ENCODE measurements at places on chromosomes 7 and 10.

- DNase-seq: no peak
These were observed 200.9 kb downstream of the GRM3 start for GRCh38 chr7:86844608-86845007.

DNA sequence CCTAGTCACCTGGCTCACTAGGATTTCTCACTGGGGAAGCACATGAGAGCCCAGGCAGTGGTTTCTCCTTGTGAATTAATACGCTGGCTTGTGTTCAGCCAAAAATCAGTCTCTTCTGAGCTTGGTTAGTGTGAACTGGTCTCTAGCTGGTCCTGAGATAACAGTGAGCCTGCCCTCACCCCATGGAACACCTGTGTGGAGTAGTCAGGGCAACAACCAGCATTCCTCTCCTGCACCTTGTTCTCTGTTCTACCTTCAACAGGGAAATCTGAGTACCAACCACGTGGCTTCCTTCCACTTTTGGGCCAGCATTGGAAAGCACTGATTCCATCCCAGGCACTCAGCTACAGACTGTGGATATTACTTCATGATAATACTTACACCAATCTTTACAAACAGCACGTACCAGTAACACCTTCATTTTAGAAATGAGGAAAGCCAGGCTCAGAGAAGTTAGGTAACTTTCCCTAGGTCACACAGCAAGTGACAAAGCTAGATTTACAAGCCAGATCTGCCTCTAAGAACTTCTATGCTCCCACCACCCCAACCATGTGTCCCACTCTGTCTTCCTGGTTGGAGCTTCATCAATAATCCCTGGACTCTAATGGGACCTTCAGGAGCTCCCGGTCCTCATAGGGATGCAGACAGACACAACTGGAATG, 106.6 kb downstream of the GRID1 start:
- no peak for DNase-seq

GRCh38 chr7:121669144-121669543, 203.8 kb upstream of the PTPRZ1 start:
- no peak for DNase-seq

- no peak for DNase-seq
These were observed 673.8 kb downstream of the INHBA start for GRCh38 chr7:41029072-41029499.

- no peak for DNase-seq
These were observed 161.4 kb downstream of the ELMO1 start for GRCh38 chr7:37287131-37287855.

GRCh38 chr7:90320801-90321494, at the start of gene FAM237B:
FAM237B (minus strand) TSS chr7:90321304; CDS start chr7:90319748, 1,556 bp downstream.
- no peak for DNase-seq

DNA sequence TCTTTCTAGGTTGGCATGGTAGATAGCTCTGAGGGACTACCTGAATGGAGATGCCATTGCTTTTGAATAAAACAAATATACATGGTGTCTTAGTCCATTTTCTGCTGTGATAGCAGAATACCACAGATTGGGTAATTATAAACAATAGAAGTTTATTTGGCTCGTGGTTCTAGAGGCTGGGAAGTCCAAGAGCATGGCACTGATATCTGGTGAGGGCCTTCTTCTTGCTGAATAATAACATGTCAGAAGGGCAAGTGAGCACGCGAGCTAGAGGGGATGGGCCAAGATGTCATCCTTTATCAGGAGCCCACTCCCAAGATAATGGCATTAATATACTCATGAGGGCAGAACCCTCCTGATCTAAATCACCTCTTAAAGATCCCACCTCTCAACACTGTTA, 21.9 kb downstream of the SGPL1 start:
- DNase-seq: no peak

DNA sequence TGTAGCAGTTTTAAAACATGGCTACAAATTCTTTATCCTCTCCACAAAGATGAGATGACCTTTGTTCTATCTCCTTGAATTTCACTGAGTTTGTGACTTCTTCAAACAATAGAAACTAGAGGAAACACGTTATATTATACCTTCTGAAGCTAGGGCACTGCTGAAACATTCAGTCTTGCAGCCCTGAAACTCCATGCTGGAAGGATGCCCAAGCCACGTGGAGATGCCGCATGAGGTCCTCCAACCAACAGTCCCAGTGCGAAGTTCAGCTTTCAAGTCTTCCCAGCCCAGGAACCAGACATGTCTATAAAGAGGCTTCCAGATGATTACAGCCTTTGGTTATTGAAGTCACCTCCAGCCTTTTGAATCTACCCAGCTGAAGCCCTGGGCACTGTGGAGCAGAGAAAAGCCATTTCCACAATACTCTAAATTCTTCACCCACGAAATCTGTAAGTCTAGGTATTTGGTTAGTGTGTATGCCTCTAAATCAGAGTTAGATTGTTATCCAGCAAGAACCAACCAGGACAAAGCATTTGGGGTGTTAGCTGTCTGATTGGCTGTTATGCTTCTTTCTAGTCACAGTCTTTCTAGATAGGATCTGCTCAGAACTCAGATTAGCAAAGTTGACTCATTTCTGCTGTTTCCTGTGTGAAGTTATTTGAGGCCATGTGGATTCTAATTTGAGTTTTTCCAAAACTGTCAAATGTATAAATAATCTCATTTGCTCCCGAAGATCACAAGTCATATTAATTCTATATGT, 186.5 kb upstream of the TMEM72 start:
- no peak for DNase-seq

DNA sequence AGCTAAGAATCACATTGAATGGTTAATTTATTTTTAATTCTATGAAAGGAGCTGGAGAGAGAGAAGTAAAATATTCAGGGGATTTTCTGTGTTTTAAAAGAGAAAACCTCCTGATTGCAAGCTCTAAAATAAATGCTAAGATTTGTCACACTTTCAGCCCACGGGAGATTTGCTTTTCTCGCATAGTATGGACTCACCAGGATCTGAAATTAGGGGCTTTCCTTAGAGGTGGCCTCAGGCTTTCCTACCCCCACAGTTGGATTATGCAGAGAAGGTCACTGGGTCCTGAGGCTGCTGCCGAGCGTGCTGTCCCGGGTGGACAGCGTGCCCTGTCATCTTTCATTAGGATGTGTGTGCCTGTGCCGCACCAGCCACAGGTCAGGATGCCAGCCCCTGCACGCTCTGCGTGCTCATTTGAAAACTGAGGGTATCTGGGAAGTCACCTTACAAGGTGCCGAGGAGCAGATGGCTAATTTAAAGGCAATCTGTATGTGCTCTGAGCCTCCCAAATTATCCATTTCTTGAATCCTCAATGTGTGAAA, 258.8 kb downstream of the CELF2 start:
- no peak for DNase-seq

DNA sequence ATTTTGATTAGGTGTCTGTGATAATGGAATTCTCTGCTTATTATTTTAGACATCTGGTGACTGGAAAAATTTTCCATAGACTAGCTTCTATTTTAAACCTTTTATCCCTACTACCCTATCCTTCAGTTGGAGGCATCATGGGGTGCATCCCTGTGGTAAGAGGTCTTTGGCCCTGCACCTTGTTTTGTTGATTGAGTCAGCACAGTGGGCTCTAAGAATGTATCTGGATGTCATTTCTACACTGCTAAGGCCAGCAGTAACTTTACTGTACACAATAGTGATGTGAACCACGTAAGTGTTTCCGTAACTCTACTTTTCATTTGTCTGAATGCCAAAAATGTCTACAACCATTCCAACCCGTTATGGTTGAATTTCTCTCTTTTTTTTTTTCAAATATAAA, 75.6 kb downstream of the ADAM22 start:
- no peak for DNase-seq

DNA sequence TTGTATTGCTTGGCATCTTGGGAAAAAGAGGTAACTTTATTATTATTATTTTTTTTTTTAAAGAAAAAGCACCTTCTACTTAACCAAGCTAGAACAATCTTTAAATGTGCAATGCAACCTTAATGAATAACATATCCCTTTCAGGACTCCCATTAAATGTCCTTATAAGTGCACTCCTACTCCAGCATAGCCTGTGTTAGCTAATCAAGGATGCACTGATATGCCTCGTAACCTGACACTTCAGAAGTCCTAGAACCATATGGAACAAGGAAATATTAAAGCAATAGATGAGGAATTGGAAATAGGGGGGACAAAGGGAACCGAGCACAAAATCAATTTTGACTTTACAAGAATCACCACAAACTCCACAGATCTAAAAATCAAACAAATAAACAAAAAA, 522.4 kb downstream of the PARD3 start:
- no peak for DNase-seq

DNA sequence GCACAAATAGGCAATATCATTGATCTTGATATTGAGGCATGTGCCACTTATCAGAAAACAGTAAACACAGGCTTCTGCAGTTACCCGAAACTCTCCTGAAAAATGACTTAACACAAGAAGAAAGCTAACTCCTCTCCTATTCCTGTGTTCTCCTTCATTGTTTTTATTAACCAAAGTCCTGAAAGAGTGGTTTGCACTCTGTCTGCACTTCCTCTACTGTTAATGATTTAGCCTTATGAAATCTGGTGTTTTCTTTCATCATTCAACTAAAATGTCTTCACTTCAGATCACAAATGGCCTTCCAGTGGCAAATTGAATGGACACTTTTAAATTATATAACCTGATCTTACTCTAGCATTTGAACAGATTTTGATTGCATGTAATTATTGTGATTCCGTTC, 630.6 kb upstream of the PHF14 start:
- DNase-seq: no peak

DNA sequence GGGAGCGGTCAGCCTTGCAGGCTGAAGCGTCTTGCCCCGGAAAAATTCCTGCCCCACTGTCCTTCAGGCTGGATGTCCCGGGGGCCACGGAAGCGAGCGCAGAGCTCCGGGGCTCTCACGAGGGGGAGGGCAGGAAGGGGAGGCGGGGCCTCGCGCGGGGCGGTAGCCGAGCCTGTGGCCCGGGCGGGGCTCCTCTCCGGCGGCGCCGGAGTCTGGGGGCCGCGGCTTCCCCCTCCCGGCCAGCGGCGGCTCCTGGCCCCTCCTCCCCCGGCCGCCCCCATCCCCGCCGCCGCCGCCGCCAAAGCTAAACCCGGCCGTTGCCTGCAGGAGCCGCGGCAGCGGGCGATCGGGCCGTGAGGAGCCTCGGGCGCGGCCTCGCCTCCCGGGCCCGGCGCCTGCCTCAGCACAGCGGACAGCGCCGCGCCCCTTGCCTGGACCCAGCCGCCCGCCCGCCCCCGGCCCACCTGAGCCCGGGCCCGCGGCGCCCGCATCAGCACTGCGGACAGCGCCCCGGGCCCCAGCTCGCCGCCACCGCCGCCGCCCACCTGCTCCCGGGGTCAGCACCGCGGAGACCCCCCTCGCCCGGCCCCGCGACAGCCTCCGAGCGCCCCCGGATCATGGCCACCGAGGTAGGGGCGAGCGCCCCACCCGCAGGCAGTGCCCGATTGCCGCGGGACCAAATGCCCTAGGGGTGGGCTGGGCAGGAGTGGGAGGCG, at the start of gene GOLGA7B:
Gene GOLGA7B (plus strand): TSS at position 157 of the 716 bp plus-strand sequence. CDS start 461 bp downstream, at position 618.
- no peak for DNase-seq

DNA sequence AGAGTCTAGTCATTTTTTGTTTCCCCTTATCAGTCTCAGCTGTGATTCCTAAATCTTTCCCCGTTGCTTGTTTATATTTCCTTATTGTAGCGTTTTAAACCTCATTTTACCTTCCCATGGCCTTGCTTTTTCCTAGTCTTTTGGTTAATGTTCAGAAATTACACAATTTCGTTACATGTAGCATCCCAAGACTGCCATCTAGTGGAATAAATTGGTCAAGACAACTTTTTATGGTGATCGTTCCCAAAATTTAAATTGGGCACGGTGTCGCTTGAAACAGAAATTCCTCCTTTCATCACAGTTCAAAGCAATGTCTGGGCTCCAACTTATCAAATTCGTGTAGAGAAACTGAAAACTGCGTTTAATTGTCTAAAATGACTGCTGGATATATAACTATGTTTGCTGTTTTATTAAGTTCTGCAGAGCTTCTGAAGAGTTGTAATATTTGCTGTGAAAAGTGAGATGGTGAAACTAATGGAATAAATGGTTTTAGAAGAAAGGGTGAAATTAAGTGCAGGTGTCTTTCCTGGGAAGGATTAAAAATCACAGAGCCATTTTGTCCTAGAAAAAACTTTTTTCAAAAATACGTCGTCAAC, 370.2 kb downstream of the PHF14 start:
- no peak for DNase-seq

GRCh38 chr7:157753713-157754415, 417.1 kb downstream of the DNAJB6 start:
- no peak for DNase-seq

DNA sequence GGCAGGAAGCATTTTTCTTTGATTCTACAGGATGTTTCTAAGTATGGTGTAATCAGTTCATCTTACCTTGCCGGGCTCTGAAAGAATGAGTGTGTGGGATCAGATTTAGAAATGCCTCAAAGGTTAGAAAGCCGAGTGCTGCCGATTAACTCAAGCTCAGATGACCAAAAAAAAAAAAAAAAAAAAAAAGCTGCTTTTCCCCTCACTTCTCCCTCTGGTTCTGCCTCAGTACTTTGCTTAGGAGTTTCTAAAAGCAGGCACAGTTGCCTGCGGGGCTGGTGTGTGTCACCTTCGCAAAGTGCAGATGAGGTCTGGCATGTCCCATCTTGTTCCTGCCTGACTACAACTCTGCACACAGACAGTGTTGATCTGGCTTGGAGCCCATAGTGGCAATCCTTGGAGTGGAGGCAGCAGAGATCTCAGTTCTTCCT, 47.0 kb downstream of the KIAA1217 start:
- no peak for DNase-seq

- DNase-seq: no peak
These were observed 25.5 kb downstream of the TMEM248 start for GRCh38 chr7:66946545-66946944.

- DNase-seq: no peak
These were observed 508.5 kb upstream of the ZMIZ1 start for GRCh38 chr10:78560341-78560688.

- no peak for DNase-seq
These were observed 15.2 kb upstream of the NFE2L3 start for GRCh38 chr7:26136831-26137230.

GRCh38 chr7:84182301-84182700, 12.3 kb downstream of the SEMA3A start:
- DNase-seq: no peak

- DNase-seq: no peak
These were observed 131.6 kb upstream of the NPY start for GRCh38 chr7:24152356-24152755.

GRCh38 chr10:64090865-64091264, 569.7 kb downstream of the REEP3 start:
- DNase-seq: no peak

DNA sequence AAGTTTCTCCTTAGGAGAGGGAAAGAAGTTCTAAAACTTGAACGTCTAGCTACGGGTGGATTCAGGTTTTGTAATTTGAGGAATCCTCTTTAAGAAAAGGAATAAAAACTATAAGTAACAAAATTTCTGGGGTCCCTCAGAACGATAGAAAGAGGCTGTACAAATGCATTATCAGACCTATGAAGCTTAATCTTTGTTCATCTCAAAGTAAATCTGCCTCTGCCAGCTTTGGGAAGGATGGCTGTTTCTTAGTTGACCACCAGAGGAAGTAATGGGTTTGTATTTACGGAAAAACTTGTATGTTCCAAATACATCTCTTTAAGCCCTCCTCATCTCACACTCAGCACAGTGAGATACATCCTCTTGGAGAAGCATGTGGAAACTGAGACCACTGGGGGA, 864 bp downstream of the PSTK start:
- DNase-seq: no peak

All from activated naive CD8-positive, alpha-beta T cell treated with anti-CD3 and anti-CD28 coated beads, Interleukin-2, amount 50 U/mL, for 16 hours (primary cell).